ENCODE measurements at places on chromosomes 1 and 21. TPM values are rescaled to one million over a fixed set of nuclear protein-coding genes. Genes with fewer than 3 reads are reported as not detected.

DNA sequence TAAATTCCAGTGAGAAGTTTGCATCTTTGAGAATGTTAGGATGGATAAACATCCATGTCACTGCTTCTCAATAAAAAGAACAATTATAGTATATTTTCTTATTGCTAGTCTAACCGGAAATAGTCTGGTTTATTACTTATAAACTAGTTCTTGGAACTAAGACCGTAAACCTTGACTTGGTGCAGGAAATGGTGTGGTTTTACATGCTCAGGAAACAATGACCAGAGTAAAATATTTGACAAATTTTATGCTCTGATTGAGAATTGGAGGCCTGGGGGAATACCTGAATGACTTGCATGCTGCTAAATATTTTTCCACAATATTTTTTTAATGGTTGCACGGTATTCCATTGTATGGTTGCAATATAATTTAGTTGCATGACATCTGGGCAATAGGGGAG lies 76.3 kb downstream of the XCL2 start:
- H3K27ac ChIP-seq: no peak overlapping the region
- H3K4me1 ChIP-seq: peaks cover 45% of the 10 kb centered on the region

- H3K4me3 ChIP-seq: peak overlapping the region; percentile 71
- no peaks in the 10 kb centered on the region for H3K27me3 ChIP-seq
These were observed 749 bp upstream of the TMEM39B start for GRCh38 chr1:32071758-32072621.

DNA sequence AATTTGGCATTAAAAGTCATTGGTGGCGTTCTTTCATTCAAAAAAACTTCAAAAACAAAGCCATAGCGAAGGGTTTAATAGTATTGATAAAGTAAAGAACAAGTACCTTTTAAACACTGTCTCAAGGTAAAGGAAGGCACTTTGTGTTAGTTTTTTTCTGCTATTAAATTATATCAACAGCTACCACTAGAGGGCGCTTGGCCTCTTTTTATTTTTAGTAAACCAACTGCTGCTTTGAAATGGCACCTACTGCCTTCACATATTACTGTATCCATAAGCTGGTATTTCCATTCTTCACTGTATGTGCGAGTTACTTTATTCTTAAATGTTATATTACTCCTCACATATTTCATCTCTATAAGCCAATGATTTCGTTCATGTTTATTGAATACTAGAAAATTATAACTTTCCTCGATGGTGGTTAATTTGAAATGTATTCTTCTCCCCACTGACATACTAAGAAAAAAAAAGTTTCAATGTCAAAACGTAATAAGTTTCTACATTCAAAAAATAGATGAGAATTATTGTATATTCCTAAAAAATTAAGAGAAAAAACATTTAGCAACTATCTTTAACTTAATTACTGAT lies 125.7 kb upstream of the CXADR start:
- no peaks in the 10 kb centered on the region for H3K4me1 ChIP-seq
- DNase-seq: peak; percentile 54
- H3K36me3 ChIP-seq: no peaks in the 10 kb centered on the region

DNA sequence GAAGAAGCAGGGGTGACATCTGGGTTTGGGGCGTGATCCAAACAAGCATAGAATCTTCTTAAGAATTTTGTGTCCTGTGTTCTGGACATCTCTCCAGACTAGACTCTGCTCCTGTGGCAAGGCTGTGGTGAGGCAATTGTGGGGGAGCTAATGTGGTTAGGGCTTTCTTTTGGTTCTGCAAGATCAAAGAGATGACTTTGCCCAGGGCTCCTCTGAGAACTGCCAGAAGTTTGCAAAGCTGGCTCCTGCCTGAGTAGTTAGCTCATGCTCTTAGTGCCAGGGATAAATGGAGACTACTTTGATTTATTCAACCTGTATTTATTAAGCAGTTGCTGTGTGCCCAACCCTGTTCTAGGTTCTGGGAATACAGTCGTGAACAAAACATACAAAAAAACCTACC lies 34.0 kb upstream of the CRNN start:
- no peaks in the 10 kb centered on the region for H3K27me3 ChIP-seq
- no peaks in the 10 kb centered on the region for H3K36me3 ChIP-seq
- H3K4me1 ChIP-seq: no peaks in the 10 kb centered on the region
- H3K27ac ChIP-seq: no peak overlapping the region

PADI3 gene
- polyA plus RNA-seq: not detected

- no peak overlapping the region for H3K27ac ChIP-seq
- peaks cover 6% of the 10 kb centered on the region for H3K4me1 ChIP-seq
- no peaks in the 10 kb centered on the region for H3K36me3 ChIP-seq
- no peak for DNase-seq
- H3K4me3 ChIP-seq: no peak overlapping the region
These were observed 90.7 kb downstream of the RHOU start for GRCh38 chr1:228825840-228826484.

GRCh38 chr1:11522400-11523235 lies 43.7 kb downstream of the DISP3 start:
- H3K27ac ChIP-seq: no peak overlapping the region
- no peak for DNase-seq
- H3K4me1 ChIP-seq: no peaks in the 10 kb centered on the region
- no peaks in the 10 kb centered on the region for H3K27me3 ChIP-seq
- no peak overlapping the region for H3K4me3 ChIP-seq

GRCh38 chr1:97621955-97622354 lies 298.9 kb downstream of the DPYD start:
- no peak overlapping the region for H3K4me3 ChIP-seq
- H3K27me3 ChIP-seq: no peaks in the 10 kb centered on the region
- no peaks in the 10 kb centered on the region for H3K36me3 ChIP-seq
- no peak for DNase-seq
- H3K27ac ChIP-seq: no peak overlapping the region

DNA sequence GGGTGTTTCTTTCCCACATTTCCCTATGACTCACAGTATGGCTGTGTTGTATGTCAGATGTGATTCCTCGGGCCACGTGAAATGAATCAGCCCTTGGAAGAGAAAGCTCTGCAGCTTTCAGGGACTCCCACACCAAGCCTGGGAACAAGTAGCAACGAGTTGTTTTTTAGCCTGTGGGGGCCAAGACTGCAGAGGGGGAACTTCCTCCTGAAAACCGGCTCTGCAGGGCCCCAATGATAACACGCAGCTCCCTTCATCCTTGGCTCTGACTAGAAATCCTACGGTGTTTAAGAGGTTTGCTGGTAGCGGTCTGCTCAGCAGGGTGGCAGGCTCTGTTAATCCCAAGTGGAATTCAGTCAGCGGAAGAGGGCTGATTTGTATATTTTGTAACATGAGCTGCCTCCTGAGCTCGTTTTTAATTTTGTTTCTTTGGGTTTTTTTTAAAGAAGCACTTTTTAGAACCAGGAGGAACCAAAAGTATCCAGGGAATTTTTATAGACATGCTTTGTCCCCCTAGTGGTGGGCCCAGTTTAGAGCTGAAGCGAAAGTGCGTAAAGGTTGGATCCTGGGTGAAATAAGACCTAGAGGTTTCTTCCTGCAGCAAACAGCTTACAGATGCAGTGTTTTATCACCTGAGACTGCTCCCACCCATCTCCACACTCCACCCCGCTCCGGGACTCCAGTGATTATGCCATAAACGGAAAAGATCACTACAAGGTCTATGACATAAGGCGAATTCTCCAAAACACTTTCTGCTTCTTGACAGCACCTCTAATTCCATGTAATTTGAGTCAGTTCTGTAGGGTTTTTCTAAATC lies 48.8 kb downstream of the LAMC2 start:
- H3K4me3 ChIP-seq: peak overlapping the region; percentile 30
- H3K27me3 ChIP-seq: no peaks in the 10 kb centered on the region
- peak; percentile 86 for DNase-seq
- peak overlapping the region; percentile 85 for H3K27ac ChIP-seq
- peaks cover 17% of the 10 kb centered on the region for H3K4me1 ChIP-seq

DNA sequence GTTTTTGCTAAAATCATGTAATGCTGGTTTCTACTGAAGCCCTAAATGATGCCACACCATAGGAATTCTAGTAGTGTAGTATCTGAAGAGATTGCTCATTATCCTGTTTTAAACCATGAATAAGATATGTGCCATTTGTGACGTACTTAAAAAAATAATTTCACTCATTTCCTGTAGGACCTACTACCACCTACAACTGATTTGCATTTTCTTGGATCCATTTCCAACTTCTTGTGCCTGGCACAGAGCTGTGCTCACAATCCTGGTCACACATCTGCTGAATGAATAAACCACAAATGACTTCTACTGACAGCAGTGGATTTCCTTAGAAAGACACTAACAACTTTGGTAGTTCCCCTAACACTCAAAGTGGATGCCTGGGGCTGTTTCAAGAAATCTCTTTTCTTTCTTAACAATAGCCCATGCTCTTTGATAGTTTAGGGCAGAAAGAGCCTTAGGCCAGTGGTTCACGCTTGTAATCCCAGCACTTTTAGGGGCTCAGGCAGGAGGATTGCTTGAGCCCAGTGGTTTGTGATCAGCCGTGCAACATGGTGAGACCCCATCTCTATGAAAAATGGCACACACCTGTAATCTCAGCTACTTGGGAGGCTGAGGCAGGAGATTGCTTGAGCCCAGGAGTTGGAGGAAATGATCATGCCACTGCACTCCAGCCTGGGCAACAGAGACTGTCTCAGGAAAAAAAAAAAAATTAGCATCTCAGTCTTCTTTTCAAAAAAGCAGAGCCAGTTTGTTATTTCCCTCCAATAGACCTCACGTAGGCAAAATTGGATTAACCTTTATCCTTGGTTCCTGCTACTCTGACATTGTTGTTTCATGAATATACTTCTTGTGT lies 13.0 kb upstream of the BATF3 start:
- no peak overlapping the region for H3K27ac ChIP-seq
- H3K4me3 ChIP-seq: no peak overlapping the region
- H3K36me3 ChIP-seq: no peaks in the 10 kb centered on the region
- no peaks in the 10 kb centered on the region for H3K4me1 ChIP-seq
- H3K27me3 ChIP-seq: no peaks in the 10 kb centered on the region

DNA sequence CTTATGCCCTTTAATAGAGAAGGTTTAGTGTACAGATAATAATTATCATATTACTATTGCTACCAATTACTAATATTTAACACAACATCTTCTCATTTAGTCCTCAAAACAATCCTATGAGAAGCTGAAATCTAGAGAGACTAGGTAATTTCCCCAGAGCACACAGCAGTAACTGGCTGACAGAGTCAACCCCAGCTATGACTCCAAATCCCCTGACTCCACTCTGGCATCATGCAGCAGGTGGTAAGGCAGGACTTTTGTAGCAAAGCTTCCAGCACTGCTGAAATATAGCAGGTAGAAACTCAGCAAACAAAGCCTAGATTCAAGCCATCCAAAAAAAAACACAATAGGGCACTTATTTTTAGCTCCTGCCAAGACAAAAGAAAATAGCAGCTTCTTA lies 79.3 kb upstream of the RGS2 start:
- no peak overlapping the region for H3K27ac ChIP-seq
- no peaks in the 10 kb centered on the region for H3K4me1 ChIP-seq
- no peak overlapping the region for H3K4me3 ChIP-seq
- H3K36me3 ChIP-seq: no peaks in the 10 kb centered on the region

- H3K4me1 ChIP-seq: no peaks in the 10 kb centered on the region
- H3K4me3 ChIP-seq: no peak overlapping the region
- H3K27me3 ChIP-seq: no peaks in the 10 kb centered on the region
- no peak overlapping the region for H3K27ac ChIP-seq
These were observed 427.5 kb downstream of the NPHP4 start for GRCh38 chr1:5564578-5565257.

RNU1-2 gene
- polyA plus RNA-seq: not detected

DNA sequence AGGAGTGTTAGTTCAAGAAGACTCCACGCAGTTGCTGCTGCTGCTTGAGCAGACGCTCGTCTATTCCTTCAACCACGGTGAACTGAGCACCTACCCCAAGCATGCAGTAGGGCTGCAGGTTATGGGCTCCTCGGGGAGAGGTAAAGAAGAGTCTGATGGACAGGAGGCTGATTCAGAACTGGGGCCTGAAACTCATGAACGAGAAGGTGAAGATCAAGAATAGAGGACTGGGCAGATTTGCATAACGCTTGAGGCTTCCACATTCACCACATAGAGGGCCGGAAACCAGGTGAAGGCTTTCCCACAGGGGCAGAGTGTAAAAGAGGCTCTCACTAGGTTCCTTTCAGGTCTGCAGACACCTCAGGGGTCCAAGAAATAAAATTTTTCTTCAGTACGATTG lies 9.1 kb downstream of the ABCA4 start:
- H3K27me3 ChIP-seq: no peaks in the 10 kb centered on the region
- no peak for DNase-seq
- H3K4me3 ChIP-seq: no peak overlapping the region
- H3K27ac ChIP-seq: no peak overlapping the region
- H3K4me1 ChIP-seq: no peaks in the 10 kb centered on the region

OR2L3 gene
- not detected for polyA plus RNA-seq

DNA sequence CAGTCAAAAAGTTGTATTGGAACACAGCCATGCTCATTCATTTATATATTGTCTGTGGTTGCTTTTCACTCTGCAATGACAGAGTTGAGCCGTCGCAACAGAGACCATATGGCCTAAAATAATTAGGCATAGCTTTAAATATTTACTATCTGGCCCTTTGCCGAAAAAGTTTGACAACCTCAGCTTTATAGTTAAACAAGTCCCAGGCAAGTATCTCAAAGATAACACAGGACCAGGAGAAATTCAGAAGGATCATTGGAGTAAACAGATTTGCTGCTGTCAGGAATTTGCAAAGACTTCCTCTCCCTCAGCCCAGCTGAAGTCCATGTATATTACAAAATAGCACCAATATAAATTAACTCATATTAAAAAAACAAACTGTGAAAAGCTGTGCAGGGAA lies 34.4 kb downstream of the NID1 start:
- no peak for DNase-seq
- no peak overlapping the region for H3K4me3 ChIP-seq
- peaks cover 8% of the 10 kb centered on the region for H3K4me1 ChIP-seq
- no peaks in the 10 kb centered on the region for H3K27me3 ChIP-seq
- peaks cover 90% of the 10 kb centered on the region for H3K36me3 ChIP-seq

DPM3 gene
- 220 TPM for polyA plus RNA-seq

GRCh38 chr1:204314893-204315658 lies 44.7 kb downstream of the PLEKHA6 start:
- H3K4me3 ChIP-seq: no peak overlapping the region
- no peaks in the 10 kb centered on the region for H3K36me3 ChIP-seq
- DNase-seq: no peak
- H3K27ac ChIP-seq: peak overlapping the region; percentile 22
- H3K27me3 ChIP-seq: no peaks in the 10 kb centered on the region
- H3K4me1 ChIP-seq: peaks cover 38% of the 10 kb centered on the region

AMY2B gene
- 5.0 TPM for polyA plus RNA-seq

GRCh38 chr1:115977499-115978258 lies 1.4 kb downstream of the SLC22A15 start:
- peaks cover 12% of the 10 kb centered on the region for H3K4me1 ChIP-seq
- H3K27ac ChIP-seq: peak overlapping the region; percentile 87
- peak overlapping the region; percentile 69 for H3K4me3 ChIP-seq
- no peaks in the 10 kb centered on the region for H3K36me3 ChIP-seq
- H3K27me3 ChIP-seq: no peaks in the 10 kb centered on the region

ZBTB8B gene
- 0.15 TPM for polyA plus RNA-seq

Data from stomach (tissue), 19 donors.